ENCODE measurements at places on chromosomes 13 and 19.

DNA sequence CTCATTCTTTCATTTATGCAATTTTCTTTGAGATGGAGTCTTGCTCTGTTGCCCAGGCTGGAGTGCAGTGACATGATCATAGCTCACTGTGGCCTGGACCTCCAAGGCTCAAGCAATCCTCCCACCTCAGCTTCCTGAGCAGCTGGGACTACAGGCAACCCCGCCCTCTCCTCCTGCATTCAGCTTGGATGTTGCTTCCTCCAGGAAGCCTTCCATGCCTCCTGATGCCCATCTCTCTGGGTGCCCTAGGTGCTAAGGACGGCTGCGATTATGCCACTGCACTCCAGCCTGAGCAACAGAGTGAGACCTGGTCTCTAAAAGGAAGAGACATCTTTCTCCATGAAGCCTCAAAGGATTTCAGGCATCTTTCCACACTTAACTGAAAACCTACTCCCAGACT lies 161.8 kb downstream of the PTPRS start:
- no peak for DNase-seq

GRCh38 chr19:44567745-44568144 lies 38.3 kb upstream of the CEACAM20 start:
- DNase-seq = no peak

- DNase-seq = peak; percentile 62
Measured at GRCh38 chr19:10259162-10259905, 7.3 kb downstream of the MRPL4 start.

DNA sequence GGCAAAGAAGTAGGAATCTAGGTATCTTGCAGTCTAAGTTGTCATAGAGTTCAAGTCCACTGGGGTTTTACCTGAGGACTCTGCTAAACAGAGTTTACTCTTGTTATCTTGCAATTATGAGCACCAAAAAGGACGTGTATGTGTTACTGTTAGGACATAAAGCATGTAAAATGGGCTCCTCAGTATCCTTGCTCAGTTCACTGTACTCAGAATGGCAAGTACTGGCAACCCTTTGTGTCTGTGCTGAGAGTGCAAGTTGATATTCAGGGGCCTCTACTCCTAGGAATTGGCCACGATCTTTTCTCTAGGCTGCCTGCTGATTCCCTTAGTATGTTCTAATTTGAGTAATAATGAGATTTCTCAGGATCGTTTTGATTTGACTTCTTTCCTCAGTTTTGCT lies 13.3 kb downstream of the TDRD3 start:
- no peak for DNase-seq

DNA sequence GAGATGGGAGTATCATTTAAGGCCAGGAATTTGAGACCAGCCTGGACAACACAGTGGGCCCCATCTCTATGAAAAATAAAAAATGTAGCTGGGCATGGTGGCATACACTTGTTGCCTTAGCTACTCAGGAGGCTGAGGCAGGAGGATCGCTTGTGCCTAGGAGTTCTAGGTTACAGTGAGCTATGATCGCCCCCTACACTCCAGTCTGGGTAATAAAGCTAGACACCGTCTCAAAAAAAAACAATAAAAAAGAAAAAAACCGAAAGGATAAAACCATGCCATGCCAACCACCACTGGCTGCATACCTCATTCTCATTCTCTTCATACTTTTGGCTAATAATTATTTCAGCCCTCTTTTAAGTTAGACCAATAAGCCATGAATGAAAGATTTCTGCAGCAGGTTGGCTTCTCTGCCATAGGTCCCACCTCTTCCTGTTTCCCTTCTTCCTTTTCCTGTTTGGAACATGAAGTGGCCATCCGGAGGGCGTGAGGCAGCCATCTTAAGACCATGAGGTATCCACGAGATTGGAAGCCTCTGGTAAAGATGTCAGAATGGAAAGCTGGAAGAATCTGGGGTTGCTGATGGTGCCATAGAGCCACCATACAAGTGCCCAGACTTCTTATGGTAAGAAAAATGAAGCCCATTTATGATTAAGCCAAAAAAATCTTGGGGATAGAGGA lies 171.3 kb downstream of the CACNA1A start:
- no peak for DNase-seq

DNA sequence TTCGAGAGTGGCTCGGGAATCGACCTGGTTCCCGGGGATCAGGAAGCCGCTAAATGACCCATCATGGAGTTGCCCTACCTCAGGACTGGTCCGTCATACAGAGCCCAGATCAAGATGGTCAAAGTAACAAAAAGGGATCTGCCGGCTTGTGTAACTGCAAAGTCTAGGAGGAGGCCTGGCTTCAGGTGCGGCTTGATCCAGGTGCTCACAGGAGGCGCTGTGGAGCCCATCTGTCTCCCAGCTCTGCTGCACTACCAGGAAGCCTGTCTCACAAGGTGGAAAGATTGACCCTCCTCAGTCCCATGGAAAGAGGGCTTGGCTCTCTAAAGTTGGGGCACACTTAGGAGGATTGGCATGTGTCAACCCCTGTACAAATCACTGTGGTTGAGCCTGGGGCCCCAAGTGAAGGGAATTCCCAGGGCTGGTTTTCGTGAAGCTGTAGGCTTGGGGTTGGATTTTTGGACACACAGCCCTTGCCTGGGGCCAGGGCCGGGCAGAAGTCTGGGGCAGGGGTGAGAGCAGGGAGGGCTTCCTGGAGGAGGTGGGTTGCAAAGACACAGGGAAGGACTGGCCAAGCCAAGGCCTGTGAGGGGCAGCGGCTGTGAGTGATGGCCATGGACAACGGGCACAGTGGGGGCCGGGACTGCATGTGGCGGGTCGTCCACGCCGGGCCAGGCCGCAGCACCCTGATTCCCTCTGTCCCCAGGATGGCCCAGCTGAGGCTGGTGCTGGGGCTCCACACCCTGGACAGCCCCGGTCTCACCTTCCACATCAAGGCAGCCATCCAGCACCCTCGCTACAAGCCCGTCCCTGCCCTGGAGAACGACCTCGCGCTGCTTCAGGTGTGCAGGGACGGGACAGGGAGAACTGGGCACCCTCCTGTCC lies 4.2 kb downstream of the GZMM start:
- DNase-seq = no peak

GRCh38 chr13:53822136-53822535 lies 793.5 kb downstream of the OLFM4 start:
- DNase-seq = no peak

DNA sequence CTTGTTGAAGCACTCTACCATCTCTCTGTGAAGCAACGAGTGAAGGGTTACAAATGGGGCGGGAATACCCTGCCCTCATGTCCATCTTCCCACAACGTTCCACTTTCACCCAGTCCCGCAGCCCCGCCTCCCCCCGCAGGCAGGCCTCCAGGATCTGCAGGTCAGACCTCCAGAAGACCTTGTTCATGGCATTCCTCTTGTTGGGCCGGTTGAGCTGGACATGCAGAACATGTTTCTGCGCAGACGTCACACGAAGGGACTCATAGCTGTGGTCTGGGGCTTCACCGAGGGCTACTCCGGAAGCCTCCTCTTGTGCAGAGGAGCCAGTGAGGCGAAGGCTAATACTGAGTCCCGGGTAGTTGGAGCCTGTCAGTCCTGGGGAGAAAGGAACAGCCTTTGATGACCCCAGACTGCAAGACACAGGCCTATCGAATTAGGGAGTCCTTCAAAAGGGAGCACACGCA lies 420 bp downstream of the ECH1 start:
- DNase-seq = no peak

GRCh38 chr13:57629821-57630235 lies 1.7 kb upstream of the PCDH17 start:
- DNase-seq = no peak

GRCh38 chr13:64718116-64718515 lies 2512.0 kb downstream of the PCDH9 start:
- DNase-seq = no peak

GRCh38 chr13:48531416-48532255 lies 1.2 kb downstream of the RCBTB2 start:
- DNase-seq = no peak

DNA sequence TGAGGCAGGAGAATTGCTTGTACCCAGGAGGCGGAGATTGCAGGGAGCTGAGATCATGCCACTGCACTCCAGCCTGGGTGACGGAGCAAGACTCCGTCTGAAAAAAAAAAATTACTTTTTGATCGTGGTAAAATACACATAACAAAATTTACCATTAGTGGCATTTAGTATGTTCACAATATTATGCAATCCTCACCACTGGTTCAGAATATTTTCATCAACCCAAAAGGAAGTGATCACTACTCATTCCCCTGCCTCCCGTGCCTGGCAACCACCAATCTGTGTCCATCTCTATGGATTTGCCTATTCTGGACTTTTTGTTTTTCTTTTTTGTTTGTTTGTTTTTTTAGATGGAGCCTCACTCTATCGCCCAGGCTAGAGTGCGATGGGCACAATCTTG lies 1.2 kb upstream of the PALM3 start:
- no peak for DNase-seq

- DNase-seq = no peak
Measured at GRCh38 chr13:38409771-38410170, 60.1 kb downstream of the UFM1 start.

- peak; percentile 28 for DNase-seq
Measured at GRCh38 chr13:99218969-99219368, 18.3 kb downstream of the UBAC2 start.

DNA sequence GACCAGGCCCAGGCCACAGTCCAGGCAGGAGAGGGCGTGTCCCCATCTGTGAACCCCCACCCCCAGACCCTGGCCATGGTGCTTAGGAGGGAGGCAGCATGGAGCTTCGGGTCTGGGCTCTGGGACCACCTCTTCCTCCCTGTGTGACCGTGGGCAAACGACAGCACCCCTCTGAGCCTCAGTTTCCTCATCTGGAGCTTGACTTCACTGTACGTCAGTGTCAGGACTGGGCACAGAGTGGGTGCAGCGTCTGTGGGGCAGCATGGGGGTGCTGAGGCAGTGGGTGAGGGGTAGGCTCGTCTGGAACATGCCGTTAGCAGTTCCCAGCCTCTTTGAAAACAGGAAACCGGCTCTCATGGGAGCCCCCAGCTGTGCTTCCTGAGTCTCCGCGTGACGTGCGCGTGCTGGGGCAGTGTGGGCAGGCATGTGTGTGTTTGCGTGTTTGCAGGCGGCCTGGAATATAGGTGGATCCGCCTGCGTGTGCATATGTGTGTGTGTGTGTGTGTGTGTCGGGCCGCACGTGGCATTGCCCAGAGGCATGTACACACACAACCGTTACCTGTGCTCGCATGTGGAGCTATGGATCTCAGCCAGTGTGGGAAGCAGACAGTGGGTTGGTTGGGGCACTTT lies 15.8 kb downstream of the ARRDC2 start:
- no peak for DNase-seq

- DNase-seq = no peak
Measured at GRCh38 chr19:4511300-4512054, 6.8 kb downstream of the PLIN4 start.

DNA sequence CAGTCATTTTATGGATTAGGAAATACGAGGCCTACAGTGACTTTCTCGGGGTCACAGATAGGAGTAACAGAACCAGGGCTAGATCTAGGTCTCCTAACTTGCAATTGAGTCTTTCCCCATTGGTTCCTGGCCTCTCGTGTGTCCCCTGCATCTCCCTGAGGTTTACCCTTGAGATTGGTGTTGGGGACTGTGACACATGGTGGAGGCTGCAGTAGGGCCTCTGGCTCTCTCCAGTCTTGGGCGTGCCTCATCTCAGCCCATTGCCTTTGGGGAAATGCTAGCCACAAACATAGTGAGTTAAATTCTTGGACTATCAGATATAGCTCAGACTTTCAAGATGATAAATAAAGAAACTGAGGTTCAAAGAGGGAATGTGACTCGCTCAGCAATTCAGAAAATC lies 212.1 kb downstream of the KCNRG start:
- DNase-seq = no peak

DNA sequence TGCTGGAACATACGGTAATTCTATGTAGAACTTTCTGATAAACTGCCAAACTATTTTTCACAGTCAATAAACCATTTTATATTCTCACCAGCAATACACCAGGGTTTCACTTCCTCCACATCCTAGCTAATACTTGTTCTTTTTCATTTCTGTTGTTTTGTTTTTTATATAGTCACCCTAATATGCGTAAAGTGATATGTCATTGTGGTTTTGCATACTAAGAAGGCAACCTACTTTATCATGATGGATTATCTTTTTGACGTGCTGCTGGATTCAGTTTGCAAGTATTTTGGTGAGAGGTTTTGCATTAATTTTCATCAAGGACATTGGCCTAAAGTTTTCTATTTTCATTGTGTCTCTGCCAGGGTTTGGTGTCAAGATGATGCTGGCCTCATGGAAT lies 1384.1 kb downstream of the UQCRFS1 start:
- no peak for DNase-seq

DNA sequence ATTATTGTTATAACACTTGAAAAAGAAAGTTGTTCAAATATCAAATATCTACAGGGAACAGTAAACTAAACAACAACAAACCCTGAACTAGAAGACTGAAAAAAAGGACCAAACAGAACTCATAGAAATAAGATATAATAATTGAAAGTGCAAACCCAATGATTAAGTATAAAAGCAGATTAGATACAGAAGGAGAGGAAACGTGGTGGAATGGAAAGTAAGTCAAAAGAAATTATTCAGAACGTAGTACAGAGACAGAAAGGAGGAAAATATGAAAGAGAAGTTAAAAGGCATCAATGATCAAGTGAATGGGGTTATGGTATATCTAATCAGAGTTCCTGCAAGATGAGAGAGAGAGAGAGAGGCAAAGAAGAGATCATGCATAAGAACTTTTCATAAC lies 174.2 kb upstream of the DACH1 start:
- DNase-seq = no peak

GRCh38 chr19:4328243-4328990 lies 10.2 kb downstream of the STAP2 start:
- DNase-seq = peak; percentile 98

GRCh38 chr19:49614096-49614833 lies 23.3 kb downstream of the PRR12 start:
- no peak for DNase-seq

DNA sequence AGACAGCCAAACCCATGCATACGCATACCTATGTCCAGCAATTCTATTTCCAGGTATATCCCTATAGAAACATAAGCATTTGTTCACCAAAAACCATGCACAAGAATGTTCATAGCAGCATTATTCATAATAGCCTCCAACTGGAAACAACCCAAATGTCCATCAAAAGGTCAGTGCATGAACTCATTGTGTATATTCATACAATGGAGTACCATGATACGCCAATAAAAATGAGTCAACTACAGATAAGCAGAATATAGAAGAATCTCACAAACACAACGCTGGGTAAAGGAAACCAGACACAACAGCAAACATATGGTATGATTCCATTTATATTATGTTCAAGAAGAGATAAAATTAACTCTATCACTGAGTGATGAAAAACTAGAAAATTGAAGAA lies 23.8 kb downstream of the DEDD2 start:
- no peak for DNase-seq

DNA sequence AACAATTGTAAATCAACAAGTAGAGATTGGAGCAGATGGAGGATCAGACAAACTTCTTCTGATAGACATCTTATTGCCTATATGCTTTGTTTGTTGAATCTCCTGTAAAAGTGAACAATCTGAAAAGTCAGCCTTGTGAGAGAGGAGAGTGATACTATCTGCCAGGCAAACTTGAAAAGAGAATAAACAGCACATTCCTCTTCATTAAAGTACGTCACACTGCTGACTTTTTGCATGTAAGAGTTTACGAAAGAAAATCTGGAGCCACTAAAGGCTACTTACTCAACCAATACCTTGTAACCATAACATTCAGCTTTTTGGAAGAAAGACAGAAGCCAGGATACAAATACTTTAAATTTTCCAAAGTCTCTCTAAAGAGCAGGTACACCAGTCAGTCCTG lies 42.5 kb downstream of the EDNRB start:
- no peak for DNase-seq

All from stimulated activated CD4-positive, alpha-beta T cell treated with anti-CD3 and anti-CD28 coated beads, Interleukin-15, amount 100 ng/mL, for 1 hour (primary cell).